ENCODE measurements at places on chromosomes 11 and 22.

DNA sequence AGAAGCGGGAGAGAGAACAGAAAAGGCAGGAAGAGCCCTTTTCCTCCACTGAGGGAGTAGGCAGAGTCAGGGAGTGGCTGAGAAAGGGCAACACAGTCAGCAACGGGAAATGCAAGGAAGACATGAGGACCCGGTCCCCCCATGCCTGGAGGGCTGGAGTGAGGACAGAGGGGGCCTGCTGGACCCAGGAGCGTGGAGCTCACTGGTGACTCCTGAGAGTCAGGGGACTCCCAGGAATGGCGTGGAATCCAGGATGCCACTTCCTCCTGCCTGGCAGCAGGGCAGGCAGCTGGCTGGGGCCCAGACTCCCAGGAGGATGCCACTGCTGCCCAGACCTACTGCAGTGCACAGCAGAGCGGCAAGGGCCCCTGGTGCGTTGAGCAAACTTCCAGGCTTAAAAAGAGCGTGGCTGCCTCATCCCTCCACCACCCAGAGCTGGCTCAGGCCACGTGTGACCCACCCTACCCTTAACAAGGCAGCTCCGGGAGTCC lies 11.3 kb downstream of the C11orf21 start:
- no peak for DNase-seq

GRCh38 chr11:113022262-113022661 lies 61.0 kb downstream of the NCAM1 start:
- DNase-seq, result no peak

- DNase-seq, result no peak
Measured at GRCh38 chr22:29307596-29308147, 1.2 kb downstream of the GAS2L1 start.

DNA sequence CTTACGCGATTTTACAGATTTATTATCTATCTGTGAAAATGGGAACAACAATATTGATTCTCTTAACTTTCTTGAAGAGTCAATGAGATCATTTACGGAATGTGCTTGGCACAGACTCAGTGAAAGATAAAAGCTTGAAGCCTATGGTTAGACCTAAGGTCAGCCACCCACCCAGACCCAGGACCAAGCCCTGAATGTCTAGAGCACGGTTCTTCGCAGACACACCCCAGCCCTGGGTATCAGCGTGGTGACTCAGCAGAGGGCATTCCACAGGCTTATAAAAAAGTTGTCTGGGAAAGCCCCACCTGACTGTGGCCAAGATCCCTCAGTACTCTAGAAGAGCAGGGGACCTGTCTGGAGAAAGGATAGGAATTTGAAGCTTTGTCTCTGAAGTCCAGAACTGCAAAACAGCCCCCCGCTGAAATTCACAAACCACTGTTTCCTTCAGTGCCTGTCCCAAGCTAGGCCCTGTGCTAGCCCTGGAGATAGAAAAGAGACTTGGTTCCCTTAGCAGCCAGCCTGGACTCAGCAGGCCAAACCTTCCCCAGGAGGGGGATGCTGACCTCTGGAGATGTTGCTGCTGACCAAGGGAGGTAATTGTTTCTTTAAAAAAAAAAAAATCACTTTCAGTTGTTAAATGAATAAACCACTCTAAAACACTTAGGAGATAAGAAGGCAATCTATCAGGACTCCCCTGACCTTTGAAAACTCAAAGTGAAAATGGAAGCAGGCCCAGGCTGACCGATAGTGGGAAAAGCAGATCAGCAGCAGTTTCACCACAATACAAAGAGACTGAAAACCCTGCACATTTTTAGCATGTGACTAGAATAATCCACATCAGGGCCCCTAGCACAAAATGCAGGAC lies 114.0 kb downstream of the ABTB2 start:
- no peak for DNase-seq

DNA sequence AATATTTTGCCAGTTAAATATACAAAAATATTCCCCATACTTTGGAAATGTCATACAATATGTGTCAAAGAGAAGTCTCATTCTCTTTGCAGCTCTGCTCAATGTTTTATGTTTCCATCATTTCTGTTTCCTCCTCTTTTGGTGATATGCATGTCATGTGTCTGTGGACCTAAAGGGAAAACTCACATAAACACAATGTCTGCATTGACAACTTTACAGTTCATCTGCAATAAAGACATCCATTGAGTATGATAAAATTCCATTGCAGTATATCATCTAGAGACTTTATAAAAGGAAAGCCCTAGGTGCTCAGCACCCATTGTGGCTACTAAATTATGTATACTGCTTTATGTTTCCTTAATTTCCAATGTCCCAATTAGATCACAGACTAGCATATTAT lies 461.3 kb upstream of the FAT3 start:
- DNase-seq, result no peak

DNA sequence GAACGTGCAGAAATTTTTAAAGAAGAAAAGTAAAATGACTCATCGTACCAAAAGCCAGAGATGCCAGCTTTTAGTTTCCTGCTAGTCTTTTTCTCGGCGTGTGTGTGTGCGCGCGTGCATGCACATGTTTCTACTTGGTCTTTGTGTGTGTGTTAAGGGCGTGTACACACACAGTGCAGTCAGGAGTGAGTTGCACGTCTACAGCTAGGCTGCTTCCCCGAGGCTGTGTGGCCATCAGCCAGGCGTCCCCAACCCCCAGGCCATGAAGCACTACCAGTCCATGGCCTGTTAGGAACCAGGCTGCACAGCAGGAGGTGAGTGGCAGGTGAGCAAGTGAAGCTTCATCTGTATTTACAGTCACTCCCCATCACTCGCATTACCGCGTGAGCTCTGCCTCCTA lies 36.4 kb downstream of the KCNQ1 start:
- no peak for DNase-seq
